ENCODE measurements at places on chromosomes 1 and 21.

GRCh38 chr1:43043695-43044094 lies 85.0 kb upstream of the SLC2A1 start:
- no peak overlapping the region for H3K4me3 ChIP-seq
- H3K4me1 ChIP-seq, result peaks cover 1% of the 10 kb centered on the region
- H3K36me3 ChIP-seq, result no peaks in the 10 kb centered on the region
- no peak overlapping the region for H3K27ac ChIP-seq
- no peaks in the 10 kb centered on the region for H3K27me3 ChIP-seq

- no peak overlapping the region for H3K27ac ChIP-seq
- no peak overlapping the region for H3K4me3 ChIP-seq
- no peaks in the 10 kb centered on the region for H3K36me3 ChIP-seq
- peaks cover 23% of the 10 kb centered on the region for H3K4me1 ChIP-seq
- H3K27me3 ChIP-seq, result no peaks in the 10 kb centered on the region
Measured at GRCh38 chr1:91596474-91596873, 95.8 kb downstream of the CDC7 start.

DNA sequence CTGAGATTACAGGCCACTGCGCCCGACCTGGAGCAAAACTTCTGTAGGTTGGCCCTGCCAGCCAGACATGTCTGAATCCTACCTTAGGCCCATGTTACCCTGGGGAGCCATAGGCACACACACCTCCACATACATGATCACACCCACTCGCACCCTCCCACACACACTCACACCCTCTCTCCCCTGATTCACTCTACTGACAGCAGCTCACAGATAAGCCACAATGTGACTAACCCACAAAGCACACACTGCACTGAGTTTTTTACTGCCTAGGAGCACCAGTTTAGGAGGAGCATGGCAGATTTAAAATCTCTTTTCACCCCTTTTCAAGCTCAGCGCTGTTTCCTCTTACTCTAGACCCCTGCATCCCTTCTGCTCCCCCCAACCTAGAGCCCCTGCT lies 41.7 kb downstream of the SLC30A1 start:
- H3K36me3 ChIP-seq, result no peaks in the 10 kb centered on the region
- H3K4me3 ChIP-seq, result no peak overlapping the region
- DNase-seq, result no peak
- H3K4me1 ChIP-seq, result peaks cover 2% of the 10 kb centered on the region
- peaks cover 3% of the 10 kb centered on the region for H3K27me3 ChIP-seq
- no peak overlapping the region for H3K27ac ChIP-seq

GRCh38 chr1:61708953-61709907 lies 15.7 kb downstream of the TM2D1 start:
- no peaks in the 10 kb centered on the region for H3K27me3 ChIP-seq
- H3K4me3 ChIP-seq, result no peak overlapping the region
- DNase-seq, result no peak
- no peak overlapping the region for H3K27ac ChIP-seq

DNA sequence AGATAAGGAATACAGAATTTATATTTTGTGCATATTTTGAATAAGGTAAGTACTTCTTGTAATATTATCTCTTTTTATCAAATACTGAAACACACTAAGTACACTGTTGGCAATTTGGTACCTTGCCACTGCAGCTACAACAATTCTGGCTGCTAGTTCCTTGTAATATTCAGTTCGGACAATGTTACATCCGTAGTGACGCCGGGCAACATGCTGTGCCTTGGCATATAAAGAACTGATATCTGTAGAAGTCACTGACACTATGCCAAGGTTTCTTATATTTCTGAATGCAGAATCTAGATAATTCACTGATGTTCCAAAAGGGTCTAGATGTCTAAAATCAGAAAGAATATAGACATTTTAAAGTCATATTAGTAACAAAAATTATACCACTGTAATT lies 17.5 kb downstream of the TRMT1L start:
- H3K4me3 ChIP-seq, result no peak overlapping the region
- H3K36me3 ChIP-seq, result peaks cover 68% of the 10 kb centered on the region
- H3K27ac ChIP-seq, result no peak overlapping the region
- no peak for DNase-seq
- no peaks in the 10 kb centered on the region for H3K27me3 ChIP-seq

GRCh38 chr1:31592132-31592531 lies 15.8 kb downstream of the TINAGL1 start:
- no peak for DNase-seq
- H3K4me3 ChIP-seq, result no peak overlapping the region
- H3K27me3 ChIP-seq, result peaks cover 53% of the 10 kb centered on the region
- H3K27ac ChIP-seq, result no peak overlapping the region
- H3K36me3 ChIP-seq, result no peaks in the 10 kb centered on the region

DNA sequence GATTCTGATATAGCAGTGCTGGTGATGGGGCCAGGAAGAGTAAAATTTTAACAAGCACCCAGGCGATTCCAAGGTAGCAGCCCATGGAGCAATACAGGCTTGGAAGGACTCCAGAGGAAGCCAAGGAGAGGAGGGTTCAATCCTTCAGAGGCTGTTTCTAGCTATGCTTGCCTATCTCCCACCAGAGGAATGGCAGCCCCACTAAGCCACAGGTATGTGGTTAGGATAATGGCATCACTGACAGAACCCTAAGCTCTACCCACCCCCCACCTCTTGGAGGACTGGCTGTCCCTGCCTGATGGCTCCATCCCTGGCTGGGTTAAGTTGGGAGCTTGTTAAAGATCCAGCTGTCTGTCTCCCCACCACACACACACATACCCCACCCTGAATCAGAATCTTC lies 19.3 kb upstream of the PTAFR start:
- DNase-seq, result no peak
- no peak overlapping the region for H3K4me3 ChIP-seq
- peaks cover 38% of the 10 kb centered on the region for H3K4me1 ChIP-seq
- peaks cover 64% of the 10 kb centered on the region for H3K36me3 ChIP-seq
